ENCODE measurements at places on chromosomes 6 and 20. TPM values are rescaled to one million over a fixed set of nuclear protein-coding genes. Genes with fewer than 3 reads are reported as not detected.

LHFPL5 gene
- total RNA-seq = not detected

ZBTB9 gene
- 3.6 TPM for total RNA-seq

TRIM15 gene
- not detected for total RNA-seq

- peak; percentile 41 for DNase-seq
Measured at GRCh38 chr20:7859356-7859802, 80.9 kb downstream of the HAO1 start.

GRCh38 chr6:126605089-126605488 lies 265.2 kb downstream of the CENPW start:
- no peak for DNase-seq

DNA sequence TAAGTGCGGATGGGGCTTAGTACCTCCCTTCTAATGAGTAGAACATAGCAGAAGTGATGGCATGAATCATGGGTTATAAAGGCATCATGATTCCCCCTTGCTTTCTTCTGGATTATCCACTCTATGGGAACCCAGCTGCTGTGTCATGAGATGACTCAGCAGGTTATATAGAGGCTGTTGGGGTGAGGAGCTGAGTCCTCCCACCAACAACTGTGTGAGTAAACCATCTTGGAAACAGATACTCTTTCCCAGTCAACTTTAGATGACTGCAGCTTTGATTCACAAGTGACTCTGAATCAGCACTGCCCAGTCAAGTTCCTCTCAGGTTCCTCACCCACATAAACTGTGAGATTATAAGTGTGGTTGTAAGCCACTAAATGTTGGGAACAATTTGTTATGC lies 46.3 kb downstream of the FAM83B start:
- no peak for DNase-seq

DNA sequence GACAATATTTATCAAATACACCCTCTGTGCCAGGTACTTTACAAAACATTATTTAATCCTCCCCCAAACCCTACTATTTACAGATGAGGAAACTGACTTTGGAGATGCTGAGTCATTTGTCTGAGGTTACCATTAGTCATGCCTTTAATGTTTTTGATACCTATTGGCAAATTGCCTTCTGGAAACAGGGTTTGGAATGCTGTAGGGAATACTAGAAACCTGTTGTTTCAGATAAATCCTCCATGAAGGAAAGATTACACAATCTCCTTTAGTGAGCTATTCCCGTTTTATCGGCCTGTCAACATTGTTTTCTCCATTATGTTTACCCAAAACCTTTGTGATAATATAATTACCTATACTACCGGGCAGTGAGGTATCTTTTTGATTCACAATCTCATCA lies 93.6 kb upstream of the ADGRF1 start:
- no peak for DNase-seq

- DNase-seq = no peak
Measured at GRCh38 chr6:143174951-143175350, 114.3 kb downstream of the AIG1 start.

DNA sequence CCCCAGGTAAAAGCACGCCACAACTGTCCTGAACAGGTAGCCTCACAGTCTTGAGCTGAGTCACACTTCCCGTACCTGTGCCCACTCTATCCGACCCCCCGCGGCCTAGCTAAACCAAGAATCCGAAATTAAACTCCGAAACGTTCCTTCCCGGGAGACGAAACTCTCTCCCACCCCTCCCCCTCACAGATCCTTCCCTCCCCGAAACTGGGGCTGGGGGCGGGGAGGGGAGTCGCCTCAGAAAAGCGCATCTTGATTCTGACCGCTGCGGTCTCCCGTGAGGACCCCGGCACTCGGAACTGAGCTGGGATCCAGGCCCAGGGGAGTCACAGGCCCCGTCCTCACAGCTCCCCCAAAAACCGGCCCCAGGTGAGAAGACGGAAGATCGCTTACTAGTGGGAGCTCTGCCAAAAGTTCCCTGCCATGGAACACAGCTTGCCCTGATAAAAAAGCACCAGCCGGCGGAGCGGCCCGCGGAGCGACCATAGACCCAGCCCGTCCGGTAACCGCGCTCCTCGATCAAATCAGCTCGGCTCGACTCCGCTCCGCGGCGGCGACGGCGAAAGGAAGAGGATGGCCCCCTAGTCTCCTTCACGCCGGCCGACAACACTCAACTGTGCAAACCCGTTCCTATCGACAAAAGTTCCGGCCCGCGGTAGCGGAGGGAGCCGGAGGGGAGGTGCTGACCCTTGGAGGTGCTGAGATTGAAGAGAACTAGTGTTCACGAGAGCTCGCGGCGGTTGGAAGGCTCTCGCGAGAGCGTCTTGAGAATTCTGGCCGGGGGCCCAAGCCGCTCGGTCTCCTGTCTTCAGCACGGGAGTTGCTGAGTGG lies at the start of gene CCNC:
Gene CCNC (minus strand): TSS at position 558 of the 831 bp plus-strand sequence. CDS start 133 bp downstream, at position 425.
- peak; percentile 81 for DNase-seq

DNA sequence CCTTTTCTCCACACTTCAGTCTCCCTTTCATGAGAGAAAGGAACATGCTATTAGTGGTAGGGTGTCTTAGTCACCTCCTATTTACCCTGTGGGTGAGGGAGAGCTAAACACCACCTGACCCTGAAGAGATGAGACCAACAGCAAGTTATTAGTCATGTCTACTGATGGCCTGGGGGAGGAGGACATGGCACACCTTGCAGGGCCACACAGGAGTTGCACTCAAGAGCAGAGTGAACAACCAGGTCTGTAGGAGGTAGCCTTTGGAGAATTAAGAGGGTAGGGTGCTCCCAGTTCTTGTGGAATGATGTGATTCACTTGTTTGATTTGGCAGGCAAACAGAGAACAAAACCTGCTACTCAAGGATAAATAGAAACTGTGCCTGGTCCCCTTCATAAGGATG lies 82.7 kb upstream of the FABP7 start:
- no peak for DNase-seq

- no peak for DNase-seq
Measured at GRCh38 chr6:24079076-24079475, 46.9 kb upstream of the NRSN1 start.

DNA sequence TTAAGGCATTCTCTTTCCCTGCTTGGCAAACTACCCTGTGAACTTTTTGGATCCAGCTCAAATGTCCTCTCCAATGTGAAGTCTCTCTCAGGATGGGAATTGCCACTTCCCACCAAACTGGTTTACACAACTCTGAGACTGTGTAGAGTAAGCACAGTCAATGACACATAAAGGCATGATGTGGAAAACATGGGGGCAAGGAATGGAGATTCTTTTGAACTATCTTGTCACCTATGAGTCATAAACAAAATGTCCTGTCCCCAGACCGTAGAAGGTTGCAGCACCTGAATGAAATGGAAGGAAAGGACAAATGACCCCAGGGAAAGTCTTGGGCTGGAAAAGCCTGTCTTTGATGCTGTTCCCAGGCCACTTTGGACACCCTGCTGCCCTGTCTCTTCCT lies 11.0 kb upstream of the KIF13A start:
- DNase-seq = no peak

DNA sequence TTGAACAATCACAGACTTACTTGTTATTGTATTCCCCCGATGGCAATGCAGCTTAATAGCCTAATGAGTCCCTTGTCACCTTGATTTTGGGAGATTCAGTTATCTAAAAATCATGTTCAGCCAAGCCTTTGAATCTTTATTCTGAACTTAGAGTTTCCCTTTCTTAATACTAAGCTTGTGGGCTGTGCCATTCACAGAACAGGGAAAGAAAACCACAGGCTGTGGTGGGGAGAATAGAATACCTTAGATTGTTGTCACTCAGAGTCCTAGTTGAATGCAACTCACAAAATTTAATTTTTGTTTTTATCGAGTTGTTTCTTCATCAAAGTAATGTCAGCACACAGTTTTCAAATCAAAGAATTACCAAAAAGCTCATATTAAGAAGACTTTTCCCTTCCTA lies 37.4 kb downstream of the RFPL4B start:
- DNase-seq = no peak

GRCh38 chr20:10652185-10652584 lies 21.6 kb downstream of the JAG1 start:
- no peak for DNase-seq

DNA sequence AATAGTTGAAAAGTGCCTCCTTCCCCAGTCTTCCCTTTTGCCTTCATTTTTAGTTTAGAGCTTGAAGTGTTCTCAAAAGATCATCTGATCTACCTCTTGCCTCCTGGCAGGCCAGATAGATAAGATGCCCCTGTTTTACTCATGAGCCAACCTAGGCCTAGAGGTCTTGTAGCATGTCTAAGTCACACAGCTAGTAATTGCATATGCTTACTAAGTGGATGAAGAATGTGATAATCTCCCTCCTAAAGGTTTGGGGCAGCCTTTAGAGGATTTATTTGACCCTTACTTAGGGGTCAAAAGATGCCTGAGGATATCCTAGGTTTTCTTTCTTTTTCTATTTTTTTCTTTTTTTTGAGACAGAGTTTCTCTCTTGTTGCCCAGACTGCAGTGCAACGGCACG lies 2.1 kb downstream of the C6orf141 start:
- no peak for DNase-seq

All from tibial nerve (tissue), 4 donors.